ENCODE measurements at places on chromosomes 3 and 15.

GRCh38 chr15:43235536-43235935 is 14.7 kb upstream of the EPB42 start:
- no peak for DNase-seq

GRCh38 chr15:55110446-55110845 is 86.3 kb downstream of the RSL24D1 start:
- DNase-seq, result no peak

DNA sequence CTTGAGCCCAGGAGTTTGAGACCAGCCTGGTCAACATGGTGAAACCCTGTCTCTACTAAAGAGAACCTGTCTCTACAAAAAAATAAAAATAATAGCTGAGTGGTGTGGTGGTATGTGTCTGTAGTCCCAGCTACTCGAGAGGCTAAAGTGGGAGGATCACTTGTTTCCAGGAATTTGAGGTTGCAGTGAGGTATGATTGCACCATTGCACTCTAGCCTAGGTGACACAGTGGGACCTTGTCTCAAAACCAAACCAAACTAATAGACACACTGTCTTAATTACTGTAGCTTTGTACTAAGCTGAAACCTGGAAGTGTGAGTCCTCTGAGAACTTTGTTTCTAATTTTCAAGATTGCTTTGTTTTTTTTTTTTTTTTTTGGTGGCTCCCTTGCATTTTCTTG is 30.4 kb downstream of the MGA start:
- no peak for DNase-seq

DNA sequence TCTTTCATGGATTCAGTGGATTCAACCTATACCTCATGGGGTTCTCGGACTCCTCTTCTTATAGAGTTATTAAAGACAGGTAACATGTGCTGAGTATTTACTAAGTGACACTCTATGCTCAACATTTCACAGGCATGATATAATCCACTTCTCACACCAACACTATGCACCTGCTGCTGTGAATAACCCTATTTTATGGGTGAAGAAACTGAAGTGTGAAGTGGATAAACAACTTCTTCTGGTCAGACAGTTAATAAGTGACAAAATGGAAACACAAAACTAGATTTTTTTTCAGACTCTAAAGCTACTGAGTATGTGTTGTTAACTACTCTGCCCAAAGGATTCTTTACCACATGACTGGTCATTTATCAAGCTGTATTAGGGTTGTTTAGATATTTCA is 403.5 kb downstream of the DIPK2A start:
- no peak for DNase-seq

DNA sequence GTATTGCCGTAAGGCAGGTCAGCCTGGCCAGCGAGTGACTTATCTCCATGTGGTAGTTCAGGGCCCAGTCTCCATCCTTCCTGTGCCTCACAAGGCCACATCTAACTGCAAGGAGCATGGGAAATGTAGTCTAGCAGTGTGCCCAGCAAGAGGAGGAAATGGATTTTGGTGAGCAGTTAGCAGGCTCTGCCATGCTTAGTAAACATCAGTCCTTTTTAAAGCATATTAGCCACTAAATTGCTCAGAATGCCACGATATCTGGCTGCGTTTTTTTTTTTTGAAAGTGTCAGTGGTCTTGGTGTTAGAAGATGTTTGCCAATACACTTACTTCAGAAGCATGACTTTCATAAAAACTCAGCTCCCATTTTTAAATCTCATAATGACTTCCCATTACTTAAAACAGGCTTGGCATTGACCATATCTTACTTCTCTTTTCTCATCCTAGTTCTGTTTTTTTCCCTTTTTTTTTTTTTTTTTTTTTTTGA is 470.2 kb upstream of the TPRG1 start:
- DNase-seq, result no peak

- DNase-seq, result no peak
These were observed 55.2 kb downstream of the WNT7A start for GRCh38 chr3:13824521-13825310.

GRCh38 chr3:126895178-126896066 is 87.5 kb upstream of the PLXNA1 start:
- no peak for DNase-seq

- no peak for DNase-seq
These were observed 108.8 kb downstream of the FBN1 start for GRCh38 chr15:48536681-48537091.

GRCh38 chr3:62873761-62874710 is 1.2 kb downstream of the CADPS start:
- DNase-seq, result peak; percentile 61

- DNase-seq, result no peak
These were observed 11.0 kb downstream of the TRPC1 start for GRCh38 chr3:142734834-142735233.

DNA sequence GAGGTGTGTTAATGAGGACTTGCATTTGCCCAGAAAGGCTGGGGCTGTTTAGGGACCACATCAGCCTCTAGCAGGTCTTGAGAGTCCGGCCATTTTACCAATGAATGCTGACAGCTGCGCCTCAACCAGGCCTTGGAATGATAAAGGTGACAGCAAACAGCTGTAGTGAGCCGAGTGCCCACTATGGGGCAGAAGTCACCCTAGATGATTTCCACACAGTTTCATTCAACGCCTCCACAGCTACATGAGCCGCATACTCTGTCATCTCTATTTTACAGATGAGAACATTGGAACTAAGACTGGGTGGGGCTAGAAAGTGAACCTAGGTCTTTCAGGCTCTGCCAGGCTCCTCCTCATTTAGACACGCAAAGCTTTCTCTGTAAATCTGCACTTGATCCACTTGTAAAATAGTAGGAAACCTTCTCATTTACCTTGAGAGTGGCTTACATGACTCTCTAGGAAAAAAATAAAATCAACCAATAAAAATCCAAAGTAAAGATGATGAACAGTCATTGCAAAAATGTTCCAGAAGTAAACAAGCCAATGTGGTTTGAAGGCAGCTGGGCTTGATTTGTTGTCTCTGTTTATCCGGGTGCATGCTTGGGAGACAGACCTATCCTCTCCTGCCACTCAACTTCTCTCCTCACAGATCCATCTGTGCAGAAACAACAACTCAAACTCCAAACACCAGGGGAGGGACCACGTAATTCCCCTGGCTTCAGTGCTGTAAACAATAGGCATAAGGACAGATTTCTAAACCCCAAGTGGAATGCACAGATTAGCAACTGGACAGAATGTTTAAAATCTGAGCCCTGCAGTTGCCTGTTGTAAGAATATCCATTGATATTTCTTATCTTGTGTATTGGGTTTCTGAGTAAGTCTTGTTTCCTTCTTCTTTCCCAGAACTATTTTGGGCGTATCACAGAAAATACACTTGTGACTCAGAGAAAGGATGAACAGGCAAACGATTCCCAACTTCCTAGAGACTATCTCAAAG is 31.5 kb upstream of the LDHAL6B start:
- peak; percentile 41 for DNase-seq

DNA sequence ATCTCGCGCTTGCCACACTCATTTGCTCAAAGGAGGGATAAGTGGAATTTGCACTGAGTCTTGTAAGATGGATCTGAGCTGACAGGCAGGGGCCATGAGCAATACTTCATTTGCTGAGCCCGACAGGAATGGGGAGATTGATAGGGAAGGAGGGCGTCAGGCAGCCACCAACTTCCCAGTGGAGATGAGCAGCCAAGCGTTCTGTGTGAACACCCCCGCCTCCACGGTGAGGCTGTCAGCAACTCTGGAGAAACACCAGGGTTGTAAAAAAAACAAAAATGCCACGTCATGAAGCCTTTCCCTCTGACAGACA is 36.8 kb downstream of the TLE3 start:
- no peak for DNase-seq

DNA sequence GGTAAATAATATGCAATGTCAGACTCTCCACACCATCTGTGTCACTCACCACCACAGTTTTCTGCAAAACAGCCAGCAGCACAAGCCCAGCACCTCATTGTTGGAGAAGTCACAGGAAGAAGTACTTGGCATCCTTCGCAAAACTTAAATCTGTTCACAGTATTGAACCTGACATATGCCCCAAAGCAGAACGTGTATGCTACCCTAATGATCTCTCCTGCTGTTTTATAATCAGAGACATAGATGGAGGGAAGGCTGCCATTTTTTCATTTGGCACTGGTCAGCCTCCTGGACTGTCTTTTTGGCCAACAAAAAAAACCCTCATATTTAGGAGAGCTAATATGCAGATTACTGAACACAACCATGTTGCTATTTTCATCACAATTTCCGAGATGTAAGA is 1272.9 kb downstream of the ROBO1 start:
- DNase-seq, result peak; percentile 40

DNA sequence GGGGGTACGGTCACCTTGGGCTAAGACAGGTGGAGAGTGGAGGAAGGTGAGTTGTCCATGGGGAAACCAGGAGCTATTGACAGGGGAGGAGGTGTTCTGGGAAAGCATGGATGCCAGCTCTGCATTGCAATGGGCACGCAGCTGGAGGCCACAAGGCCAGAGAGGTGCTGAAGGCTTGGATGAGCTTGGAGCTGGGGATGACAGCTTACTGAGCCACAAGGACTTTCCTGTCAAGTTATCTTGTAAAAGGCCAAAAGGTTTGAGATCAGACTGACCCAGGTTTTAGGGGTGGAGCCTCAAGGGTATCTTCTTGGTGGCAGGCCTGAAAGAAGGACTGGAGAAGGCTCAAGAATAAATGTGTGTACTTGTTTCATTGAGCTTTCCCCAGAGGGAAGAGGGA is 115.2 kb downstream of the ASB7 start:
- no peak for DNase-seq

DNA sequence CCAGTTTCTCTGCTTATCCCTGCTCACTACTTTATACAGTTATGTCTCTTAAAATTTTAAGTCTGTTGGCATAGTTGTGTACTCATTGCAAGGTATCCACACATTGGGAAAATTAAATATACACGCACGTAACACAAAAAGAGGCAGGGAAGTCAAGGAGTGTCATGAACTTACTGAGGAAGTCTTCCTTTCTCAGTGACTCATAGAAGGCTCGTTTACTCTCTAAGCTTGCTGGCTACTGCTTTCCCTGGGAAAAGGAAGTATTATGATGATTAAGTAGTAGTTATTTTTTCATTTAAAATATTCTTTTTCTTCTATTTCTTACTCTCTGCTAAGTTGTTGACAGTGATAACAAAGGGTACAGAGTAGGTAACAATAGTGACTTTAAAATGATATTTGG is 287.3 kb downstream of the UBE2E2 start:
- no peak for DNase-seq

DNA sequence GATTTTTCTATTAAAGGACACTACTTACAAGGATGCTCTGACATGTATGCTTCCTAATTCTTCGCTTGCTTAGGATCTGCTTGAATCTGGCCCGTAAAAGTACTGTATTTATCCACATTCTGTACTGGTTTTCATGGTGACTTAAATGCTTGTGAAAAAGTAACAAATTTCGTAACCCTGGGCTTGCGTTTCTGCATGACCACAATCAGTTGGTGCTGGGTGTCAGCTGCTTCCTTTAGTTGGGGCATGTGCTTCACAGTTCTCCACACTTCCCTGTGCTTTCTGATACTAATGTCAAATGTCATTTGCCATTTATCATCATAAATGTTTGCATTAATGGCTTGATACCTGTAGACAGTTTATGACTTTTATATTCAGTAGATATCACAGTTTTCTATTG is 218.4 kb upstream of the MLF1 start:
- DNase-seq, result no peak

GRCh38 chr3:73804204-73804603 is 179.5 kb upstream of the PDZRN3 start:
- DNase-seq, result no peak
